ENCODE measurements at places on chromosomes 11 and 22. TPM values are rescaled to one million over a fixed set of nuclear protein-coding genes. Genes with fewer than 3 reads are reported as not detected.
A peak's percentile ranks its signal among the peaks of the same experiment; 100 is the strongest.

The NUP50 gene
- 87.2 TPM for total RNA-seq

- H3K4me3 ChIP-seq, result no peak overlapping the region
- DNase-seq, result no peak
- H3K27me3 ChIP-seq, result no peaks in the 10 kb centered on the region
- no peaks in the 10 kb centered on the region for H3K4me1 ChIP-seq
- no peak overlapping the region for H3K27ac ChIP-seq
- H3K36me3 ChIP-seq, result no peaks in the 10 kb centered on the region
These were observed 57.2 kb downstream of the DDI1 start for GRCh38 chr11:104093426-104094280.

The FGF19 gene
- 0.09 TPM for total RNA-seq

The VWCE gene
- total RNA-seq, result 5.1 TPM

DNA sequence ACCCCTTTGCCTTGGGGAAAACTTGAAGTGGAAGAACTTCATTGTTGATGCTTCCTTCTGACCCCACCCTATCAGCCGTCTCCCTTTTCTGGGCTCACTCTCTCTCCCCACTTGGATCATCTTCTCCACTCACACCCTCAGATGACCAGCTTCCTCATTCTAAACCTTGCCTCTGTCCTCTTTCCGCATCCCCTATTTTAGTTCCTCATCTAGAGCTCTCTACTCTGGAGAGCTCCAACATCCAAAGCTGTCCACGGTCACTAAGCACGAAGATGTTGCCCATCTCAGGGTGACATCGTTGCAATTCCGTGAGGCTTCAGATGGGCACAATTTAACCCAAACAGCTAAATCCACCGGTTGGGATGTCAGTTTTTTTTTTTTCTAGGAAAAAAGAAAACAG lies 31.6 kb upstream of the ME3 start:
- H3K4me3 ChIP-seq, result no peak overlapping the region
- no peaks in the 10 kb centered on the region for H3K27me3 ChIP-seq
- DNase-seq, result no peak

DNA sequence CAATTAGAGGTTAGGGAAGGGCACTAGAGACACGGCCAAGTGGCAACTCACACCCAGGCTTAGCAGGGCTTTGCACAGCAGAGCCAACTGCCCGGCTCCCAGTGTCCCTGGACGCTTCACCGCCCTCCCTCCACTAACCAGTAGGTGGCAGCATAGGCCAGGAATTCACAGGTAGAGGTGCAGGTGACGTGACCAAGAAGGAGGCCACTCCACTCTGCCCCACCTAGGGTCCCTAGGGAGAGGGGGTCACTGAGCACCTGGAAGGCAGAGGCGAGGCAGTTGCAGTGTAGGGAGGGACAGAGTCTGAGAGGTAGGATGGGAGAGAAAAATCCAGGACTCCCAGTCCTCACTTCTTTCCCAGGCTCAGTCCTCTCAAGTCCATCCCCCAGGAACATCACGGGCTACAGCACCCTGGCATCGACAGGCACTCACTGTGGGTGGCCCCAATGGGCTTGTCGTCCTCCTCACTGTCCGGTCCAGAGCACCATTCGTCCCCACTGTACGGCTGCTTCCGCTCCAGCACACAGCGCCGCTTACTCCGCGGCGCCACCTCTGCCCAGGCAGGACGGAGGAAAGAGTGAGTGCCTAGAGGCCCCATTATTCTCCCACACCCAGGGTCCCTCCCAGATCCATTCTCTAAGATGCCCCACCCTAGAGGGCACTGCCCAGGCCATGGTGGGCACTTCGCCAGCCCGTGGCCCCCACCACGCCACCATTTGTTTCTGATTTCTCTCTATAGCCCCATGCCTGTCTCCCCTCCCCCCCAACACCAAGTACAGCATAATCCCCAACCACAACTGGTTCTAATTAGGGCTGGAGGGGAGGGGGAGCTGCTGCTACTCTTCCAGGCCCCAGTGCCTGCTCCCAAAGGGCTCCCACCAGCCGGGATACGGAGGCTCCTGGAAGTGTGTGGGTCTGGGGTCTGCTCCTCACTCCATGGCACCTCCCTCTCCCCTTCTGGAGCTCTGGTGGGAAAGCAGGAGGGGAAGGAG lies 18.4 kb downstream of the BCL9L start:
- peak; percentile 85 for DNase-seq
- H3K4me1 ChIP-seq, result peaks cover 49% of the 10 kb centered on the region
- peaks cover 5% of the 10 kb centered on the region for H3K36me3 ChIP-seq

DNA sequence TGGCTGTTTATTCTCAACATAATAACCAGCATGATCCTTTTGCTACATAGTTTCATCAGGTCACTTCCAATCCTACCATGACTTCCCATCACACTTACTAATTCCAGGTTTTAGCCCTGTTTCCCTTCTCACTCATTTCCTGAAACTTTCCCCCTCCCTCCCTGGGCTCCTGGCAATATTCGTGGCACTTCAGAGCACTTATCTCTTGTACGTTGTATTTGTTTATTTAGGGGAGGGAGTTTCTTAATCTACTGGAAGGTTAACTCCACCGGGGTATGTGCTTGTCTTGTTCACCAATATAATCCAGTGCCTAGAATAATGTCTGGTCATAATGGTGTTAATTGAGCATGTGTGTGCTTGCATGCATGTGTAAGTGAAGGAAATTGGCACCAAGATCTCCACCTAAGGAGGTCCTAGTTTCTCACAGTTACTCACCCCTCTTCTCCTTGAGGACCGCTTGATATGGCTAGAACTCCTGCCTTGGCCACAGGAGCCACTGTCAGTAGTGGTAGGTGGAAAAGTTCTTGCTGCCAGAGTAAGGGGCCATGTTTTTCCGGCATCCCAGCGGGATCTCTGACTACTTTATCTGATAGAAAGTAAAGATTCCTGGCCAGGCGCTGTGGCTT lies 11.7 kb downstream of the EIF3L start:
- no peaks in the 10 kb centered on the region for H3K27me3 ChIP-seq
- no peak for DNase-seq
- no peaks in the 10 kb centered on the region for H3K4me1 ChIP-seq
- H3K27ac ChIP-seq, result no peak overlapping the region
- H3K36me3 ChIP-seq, result peaks cover 20% of the 10 kb centered on the region
- no peak overlapping the region for H3K4me3 ChIP-seq

The GAS2L1 gene
- 0.95 TPM for total RNA-seq
